ENCODE measurements at places on chromosomes 11 and 22.

GRCh38 chr11:131301306-131301705 lies 69.1 kb upstream of the NTM start:
- no peak for DNase-seq

DNA sequence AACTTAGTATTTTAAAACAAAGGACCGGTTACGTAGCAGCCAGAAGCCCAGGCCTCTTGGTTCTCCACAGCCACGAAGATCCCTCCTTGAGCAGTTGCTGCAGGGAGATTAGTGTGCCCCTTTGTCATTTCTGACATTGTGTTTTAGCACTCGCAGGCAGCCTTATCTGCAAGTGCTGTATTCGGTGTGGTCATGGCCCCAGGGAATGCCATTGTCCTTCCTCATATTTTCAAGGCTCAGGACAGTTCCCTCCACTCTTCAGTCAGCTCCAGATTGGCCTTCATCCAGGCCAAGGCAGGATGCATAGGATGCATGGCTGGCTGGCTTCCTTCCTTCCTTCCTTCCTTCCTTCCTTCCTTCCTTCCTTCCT lies 88.5 kb downstream of the ZBTB16 start:
- no peak for DNase-seq

DNA sequence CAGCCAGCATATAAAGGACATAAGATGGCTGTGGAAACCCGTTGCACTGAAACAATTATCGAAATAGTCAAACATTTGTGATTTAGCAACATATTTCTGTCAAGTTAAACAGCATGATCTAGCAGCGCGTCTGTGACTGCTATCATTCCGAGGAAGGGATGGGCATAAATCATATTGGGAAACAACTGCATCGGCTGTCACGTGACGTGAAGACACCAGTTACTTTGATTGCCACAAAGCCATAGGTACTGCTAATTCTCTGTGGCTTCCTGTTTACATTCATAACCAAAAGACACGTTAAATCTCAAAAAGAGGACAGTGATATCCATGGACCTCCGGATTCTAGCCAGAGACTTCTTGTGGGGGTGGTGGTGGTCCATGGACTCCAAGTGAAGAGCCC lies 87.8 kb downstream of the CACNA1I start:
- DNase-seq, result no peak

- no peak for DNase-seq
These were observed 6.9 kb downstream of the DPAGT1 start for GRCh38 chr11:119094816-119095065.

GRCh38 chr11:100442017-100442416 lies 245.1 kb upstream of the ARHGAP42 start:
- DNase-seq, result no peak

Data from H9 (cell line).